Osteocyte (in vitro differentiated cells): ENCODE measurements at places on chromosomes 12 and 14. TPM values are rescaled to one million over a fixed set of nuclear protein-coding genes. Genes with fewer than 3 reads are reported as not detected.

CCDC184 gene
- total RNA-seq = 0.29 and 0.32 TPM in 2 replicates

CMAS gene
- total RNA-seq = 21.8 and 22.5 TPM in 2 replicates

CALM1 gene
- 184 and 199 TPM in 2 replicates for total RNA-seq

IL31 gene
- total RNA-seq = not detected in 2 replicates

ZNF891 gene
- total RNA-seq = 2.1 and 2.3 TPM in 2 replicates

NPFF gene
- not detected in 2 replicates for total RNA-seq

ANKS1B gene
- 0.29 and 0.70 TPM in 2 replicates for total RNA-seq

BEGAIN gene
- total RNA-seq = 7.0 and 8.5 TPM in 2 replicates
